ENCODE measurements at places on chromosomes 16 and 17.

GRCh38 chr17:179066-179432 lies 2.4 kb downstream of the DOC2B start:
- DNase-seq = no peak

DNA sequence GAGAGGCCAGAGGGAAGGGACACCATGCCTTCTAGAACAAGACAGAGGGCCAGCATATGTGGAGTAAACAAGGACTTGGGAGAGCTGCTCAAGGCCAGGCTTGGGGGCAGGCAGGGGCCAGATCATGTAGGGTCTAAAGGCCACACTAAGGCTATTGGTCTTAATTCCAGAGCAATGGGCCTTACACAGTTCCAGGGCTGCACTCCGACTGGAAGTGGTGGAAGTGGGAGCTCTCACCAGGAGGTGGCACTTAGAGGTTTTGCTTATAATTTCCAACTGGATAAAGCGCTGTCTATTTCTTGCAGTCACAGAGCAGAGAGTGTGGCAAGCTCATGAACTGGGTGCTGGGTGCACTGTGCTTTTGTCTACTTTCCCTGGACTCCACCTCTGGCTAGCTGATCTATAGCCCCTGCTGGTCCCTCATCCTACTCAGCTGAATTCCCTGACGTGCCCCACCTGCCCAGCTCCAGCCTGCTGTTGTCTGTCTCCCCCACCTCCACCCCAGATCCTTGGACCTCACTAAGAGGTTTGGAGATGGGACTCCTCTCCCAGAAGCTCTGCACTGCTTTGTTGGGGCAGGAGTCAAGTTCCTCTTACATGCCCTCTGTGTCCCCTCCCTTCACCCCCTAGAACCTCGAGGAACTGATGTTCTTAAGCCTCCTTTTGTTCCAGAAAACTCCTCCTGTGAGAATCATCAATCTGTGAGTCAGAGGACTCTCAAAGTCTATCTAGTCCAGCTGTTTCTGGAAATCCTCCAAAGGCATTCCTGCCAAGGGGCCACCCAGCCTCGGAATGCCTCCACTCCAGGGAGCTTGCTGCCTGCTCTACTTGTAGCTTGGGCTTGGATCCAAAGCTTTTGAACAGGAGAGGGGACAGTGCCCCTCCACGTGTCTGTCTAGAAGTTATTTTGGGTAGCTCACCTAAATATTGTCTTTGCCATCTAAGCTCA lies 48.1 kb upstream of the KSR1 start:
- no peak for DNase-seq

DNA sequence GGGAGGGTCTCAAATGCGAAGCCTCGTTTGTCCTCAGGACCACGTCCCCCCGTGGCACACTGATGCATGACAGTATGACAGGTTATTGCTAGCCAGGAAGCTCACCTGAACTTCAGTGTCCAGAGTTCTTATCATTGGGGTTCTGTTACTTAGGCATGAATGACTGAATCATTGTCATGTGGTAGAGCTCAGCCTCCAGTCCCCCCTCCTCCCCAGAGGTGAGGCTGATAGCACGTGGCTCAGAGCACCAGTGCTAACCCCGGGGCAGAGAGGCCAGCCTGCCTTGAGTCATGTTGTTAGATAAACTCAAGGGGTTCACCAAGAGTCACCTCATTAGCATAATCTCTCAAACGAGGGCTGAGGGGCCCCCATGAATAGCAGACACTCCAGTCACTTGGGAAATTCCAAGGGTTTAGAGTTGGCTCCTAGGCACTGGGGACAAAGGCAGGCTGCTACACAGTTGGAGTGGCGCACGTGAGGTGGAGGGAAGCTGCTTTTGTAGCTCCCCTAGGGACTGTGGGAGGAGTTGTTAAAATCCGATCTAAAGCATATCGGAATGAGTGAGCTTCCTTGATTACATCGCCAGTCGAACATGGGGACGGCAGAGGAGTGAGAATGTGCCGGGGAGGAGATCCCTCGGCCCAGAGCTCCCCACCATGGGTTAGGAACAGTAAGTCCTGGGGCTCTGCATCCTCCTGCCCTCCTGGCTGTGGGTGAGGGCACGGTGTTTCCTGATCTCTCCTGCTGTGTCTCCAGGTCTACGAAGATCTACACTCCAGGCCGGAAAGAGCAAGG lies 18.2 kb downstream of the DHX38 start:
- DNase-seq = no peak

DNA sequence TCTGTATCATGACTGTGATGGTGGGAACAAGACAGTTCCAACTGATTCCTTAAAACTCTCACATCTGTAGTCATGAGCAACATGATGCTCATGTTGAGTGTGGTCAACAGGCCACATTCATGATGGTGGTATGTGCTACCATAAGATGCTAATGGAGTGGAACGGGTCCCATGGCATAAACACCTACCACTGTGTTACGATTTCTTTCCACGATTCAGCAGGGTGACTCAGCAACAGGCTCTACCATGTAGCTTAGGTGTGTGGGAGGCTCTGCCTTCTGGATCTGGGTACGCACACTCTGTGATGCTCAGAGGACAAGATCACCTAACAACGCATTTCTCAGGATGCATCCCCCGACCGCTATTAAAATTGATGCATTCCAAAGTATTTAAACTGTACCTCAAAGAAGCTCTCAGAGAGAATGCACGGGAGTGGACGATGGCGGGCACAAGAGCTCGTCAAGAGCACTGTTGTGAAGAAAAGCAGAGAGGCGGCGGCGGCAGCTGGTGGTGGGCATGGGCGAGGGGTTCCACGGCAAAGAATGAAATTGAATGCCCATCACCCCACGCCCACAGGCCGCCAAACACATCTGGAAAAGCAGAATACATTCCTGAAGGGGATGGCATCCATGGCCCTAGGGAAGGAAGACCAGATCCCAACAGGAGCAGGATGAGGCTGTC lies 133.3 kb downstream of the ZNF778 start:
- peak; percentile 57 for DNase-seq
